ENCODE measurements at places on chromosomes 6 and 20.
A peak's percentile ranks its signal among the peaks of the same experiment; 100 is the strongest.

- no peak for DNase-seq
These were observed 5.1 kb downstream of the MTRES1 start for GRCh38 chr6:107033126-107033525.

DNA sequence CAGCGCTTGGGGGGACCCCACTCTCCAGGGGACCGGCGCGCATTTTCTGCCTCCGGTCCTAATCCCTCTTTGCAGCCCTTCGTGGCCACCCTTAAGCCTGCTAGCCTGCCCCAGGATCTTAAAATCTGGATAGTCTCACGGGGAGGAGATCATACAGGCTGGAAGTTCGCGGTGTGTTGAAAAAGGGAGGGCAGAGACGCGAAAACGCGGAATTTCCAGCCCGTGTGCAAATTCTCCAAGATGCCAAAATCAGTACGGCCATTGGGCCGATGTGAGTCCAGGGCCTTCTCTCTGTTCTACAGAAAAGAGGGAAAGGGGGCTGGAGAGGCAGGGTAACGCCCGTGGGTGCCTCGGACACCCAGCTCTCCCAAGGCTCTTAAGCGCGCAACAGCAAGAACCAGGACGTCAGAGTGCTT, 9.4 kb downstream of the NR2E1 start:
- no peak for DNase-seq

- DNase-seq, result no peak
These were observed 20.2 kb downstream of the NTSR1 start for GRCh38 chr20:62728781-62729300.

DNA sequence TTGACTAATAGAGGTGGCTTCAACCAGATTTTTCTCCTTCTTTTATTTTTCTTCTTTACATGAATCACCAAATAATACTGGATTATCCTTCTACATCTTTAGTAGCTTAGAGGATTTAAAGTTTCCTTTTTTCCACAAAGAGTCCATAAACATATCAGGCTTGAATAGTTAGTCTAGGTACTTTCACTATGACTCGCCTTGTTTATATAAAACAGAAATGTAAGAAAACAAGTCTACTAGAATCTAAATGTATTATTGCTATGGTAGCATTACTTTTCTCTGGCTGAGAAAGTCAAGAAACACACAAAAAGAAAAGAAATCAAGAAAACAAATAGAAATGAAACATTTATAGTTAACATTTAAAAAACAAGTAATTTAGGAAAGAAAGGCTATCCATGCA, 215.2 kb downstream of the PTPRK start:
- DNase-seq, result no peak

- DNase-seq, result no peak
These were observed 34.2 kb downstream of the ANKRD60 start for GRCh38 chr20:58194175-58194791.

DNA sequence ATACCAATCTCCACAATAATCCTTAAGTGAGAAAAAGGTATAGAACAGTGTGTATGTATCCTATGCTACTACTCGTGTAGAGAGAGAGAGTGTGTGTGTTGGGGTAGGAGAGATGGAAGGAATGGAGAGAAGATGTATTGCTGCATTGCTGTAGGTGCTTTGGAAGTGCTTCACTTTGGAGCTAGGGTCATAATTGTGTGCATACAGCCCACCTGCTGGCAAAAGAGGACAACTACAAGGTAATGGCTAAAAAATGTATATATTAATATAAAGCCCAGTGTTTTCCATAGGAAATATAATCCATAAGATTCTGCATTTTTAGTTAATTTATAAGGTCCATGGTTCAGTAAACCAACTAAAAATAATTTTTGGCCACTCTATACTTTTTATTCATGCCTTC, 36.1 kb downstream of the SERAC1 start:
- no peak for DNase-seq

DNA sequence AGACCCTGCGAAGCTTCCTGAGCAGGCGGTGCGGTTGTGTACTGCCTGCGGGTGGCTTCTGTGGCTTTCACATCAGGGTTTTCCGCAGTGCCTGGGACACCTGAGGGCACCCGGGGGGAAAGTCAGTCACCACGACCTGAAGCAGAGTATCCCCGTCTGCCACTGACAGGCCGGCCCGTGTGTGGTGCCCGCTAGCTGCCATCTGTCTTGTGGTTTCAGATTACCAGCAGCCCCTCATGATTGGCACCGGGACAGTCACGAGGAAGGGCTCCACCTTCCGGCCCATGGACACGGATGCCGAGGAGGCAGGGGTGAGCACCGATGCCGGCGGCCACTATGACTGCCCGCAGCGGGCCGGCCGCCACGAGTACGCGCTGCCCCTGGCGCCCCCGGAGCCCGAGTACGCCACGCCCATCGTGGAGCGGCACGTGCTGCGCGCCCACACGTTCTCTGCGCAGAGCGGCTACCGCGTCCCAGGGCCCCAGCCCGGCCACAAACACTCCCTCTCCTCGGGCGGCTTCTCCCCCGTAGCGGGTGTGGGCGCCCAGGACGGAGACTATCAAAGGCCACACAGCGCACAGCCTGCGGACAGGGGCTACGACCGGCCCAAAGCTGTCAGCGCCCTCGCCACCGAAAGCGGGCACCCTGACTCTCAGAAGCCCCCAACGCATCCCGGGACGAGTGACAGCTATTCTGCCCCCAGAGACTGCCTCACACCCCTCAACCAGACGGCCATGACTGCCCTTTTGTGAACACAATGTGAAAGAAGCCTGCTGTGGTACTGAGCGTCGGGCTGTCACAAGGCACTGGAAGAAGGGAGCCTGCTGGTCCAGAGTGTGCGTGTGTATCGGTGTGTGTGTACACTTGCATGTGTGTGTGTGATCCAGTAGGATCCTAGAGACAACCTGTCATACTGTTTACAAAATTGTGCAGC, 54.4 kb downstream of the GOPC start:
- DNase-seq, result peak; percentile 27

GRCh38 chr6:153123801-153124200, 7.3 kb downstream of the RGS17 start:
- no peak for DNase-seq

- no peak for DNase-seq
These were observed 62.4 kb downstream of the JAG1 start for GRCh38 chr20:10611357-10611756.

GRCh38 chr6:113598786-113599185, 258.4 kb upstream of the MARCKS start:
- no peak for DNase-seq

- DNase-seq, result no peak
These were observed 63.4 kb upstream of the AFDN start for GRCh38 chr6:167763056-167763944.

GRCh38 chr6:34132486-34133185, 13.3 kb downstream of the GRM4 start:
- no peak for DNase-seq

- no peak for DNase-seq
These were observed 274.2 kb upstream of the CDH4 start for GRCh38 chr20:60977901-60978300.

- no peak for DNase-seq
These were observed 7.6 kb upstream of the BTN2A2 start for GRCh38 chr6:26375270-26375669.

- no peak for DNase-seq
These were observed 328.2 kb upstream of the JAG1 start for GRCh38 chr20:11001764-11002540.

GRCh38 chr6:111990214-111990613, 63.7 kb upstream of the CCN6 start:
- DNase-seq, result no peak

DNA sequence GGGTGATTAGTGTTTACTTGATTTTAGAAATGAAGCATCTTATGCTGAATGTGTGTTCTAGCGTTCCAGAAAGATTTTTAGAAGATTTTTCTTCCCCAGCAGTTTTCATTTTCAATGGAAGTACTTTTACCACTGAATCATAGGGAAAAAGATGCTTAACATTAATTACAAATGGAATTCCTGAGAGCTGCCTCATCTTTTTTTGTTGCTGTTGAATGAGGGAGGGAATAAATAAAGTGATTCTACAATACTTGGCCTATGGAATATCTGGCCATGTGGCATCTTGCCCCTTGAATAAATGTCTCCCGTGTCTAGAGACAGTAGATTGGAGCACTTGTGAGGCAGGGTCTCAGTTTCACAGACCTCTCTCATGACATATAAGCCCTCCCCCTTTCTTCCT, 44.1 kb upstream of the SLC22A1 start:
- no peak for DNase-seq

DNA sequence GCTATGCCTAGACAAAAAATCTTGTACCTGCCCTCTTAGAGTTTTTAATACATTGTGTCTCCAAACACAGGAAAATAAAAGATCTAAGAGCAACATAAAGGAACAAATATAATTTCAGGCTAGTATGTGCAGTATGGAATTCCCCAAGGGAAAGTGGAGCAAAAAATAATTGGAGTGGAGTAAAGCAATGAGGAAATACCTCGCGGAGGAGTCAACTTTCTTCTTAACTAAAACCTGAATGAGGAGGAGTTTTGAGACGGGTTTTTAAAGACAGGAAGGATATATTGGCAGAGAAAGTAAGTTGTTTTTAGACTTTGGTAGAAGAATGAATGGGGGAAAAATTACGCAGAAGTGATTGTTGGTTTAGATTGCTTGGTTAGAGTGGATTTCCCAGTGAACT, 14.0 kb downstream of the HIVEP1 start:
- no peak for DNase-seq

DNA sequence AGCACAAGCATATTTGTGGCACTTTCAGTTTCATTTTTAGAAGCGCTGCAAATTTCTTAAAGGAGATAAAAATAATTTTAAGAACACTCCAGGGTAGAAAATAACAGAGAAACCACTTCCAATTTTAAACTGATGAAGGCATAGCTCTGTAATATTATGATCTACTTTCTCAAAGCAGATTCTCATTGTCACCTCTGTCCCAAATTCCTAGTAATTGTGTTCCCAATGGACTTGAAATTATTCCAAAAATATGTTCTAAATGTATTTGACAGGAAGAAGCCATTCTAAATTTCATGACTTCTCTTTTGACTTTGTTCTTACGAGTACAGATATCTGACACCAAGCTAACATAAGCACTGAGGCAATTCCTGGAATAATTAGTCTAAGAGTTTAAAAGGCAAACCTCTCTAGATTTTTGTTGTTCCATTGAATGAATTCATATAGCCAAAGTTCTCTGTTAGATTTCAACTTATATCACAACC, 140.2 kb upstream of the CARMIL1 start:
- no peak for DNase-seq

- DNase-seq, result peak; percentile 21
These were observed 96.5 kb downstream of the HFE start for GRCh38 chr6:26183581-26184366.

All from activated T-helper 9 cell treated with anti-CD3 and anti-CD28 coated beads, Interleukin-2, amount 50 U/mL, for 16 hours (primary cell).